Stimulated activated CD4-positive, alpha-beta T cell treated with anti-CD3 and anti-CD28 coated beads, Interleukin-4, amount 100 ng/mL, for 4 hours (primary cell): ENCODE measurements at places on chromosomes 11 and 22.
A peak's percentile ranks its signal among the peaks of the same experiment; 100 is the strongest.

DNA sequence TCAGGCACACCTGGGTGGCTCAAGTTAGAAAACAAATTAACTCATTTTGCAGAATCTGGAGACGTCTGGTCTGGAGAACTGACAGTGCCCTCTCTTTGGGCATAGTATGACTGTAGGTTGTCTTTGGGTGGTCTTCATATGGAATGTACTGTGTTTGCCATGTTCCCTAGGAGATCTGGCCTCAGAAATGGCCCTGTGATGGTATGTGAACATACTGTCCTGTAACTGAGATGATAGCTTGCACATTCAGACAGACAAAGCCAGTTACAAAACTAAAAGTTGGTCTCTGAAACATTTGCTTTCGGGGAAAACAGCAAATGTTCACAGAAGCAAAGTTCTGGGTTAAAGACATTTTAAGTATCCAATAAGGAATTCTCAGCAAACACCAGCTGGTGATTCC is 29.7 kb downstream of the CD44 start:
- no peak for DNase-seq

DNA sequence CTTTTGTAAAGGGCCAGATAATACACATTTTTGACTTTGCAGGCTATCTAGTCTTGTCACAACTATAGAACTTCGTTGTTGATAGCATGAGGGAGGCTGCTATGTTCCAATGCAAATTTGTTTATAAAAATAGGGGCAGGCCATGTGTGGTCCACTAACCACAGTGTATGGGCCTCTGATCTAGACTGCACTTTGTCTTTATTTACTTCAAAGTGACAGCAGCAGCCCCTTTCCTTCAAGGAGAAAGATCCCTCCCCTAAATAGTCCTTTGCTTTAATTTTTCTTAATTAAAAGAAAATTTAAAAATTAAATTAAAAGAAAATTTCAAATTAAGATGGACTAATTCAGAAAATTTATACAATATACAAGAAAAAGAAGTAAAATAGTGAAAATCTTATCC is 49.5 kb upstream of the OR9Q1 start:
- no peak for DNase-seq

GRCh38 chr11:93075782-93076181 is 106.3 kb downstream of the MTNR1B start:
- DNase-seq: no peak

- no peak for DNase-seq
These were observed 13.4 kb downstream of the OR51B4 start for GRCh38 chr11:5288108-5288905.

- peak; percentile 15 for DNase-seq
These were observed 15.7 kb upstream of the CCDC179 start for GRCh38 chr11:22875869-22876473.

DNA sequence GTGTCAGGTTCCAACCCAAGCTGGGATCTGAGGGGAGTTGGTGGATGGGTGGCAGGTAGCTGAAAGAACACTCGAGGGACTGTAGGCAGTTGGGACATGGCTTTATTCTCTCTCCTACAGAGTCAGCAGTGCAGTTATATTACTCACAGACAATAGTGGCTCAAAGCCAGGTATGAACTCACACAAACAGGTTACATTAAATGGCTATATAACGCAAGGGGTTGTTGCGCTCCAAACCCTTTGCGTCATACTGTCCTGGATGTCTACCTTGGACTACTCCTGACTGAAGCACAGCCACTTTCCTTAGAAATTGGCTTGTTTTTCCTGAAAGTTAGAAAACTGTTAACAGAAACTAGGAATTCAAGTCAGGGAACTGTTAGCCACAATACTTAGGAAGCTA is 66.4 kb upstream of the OR4B1 start:
- DNase-seq: no peak

DNA sequence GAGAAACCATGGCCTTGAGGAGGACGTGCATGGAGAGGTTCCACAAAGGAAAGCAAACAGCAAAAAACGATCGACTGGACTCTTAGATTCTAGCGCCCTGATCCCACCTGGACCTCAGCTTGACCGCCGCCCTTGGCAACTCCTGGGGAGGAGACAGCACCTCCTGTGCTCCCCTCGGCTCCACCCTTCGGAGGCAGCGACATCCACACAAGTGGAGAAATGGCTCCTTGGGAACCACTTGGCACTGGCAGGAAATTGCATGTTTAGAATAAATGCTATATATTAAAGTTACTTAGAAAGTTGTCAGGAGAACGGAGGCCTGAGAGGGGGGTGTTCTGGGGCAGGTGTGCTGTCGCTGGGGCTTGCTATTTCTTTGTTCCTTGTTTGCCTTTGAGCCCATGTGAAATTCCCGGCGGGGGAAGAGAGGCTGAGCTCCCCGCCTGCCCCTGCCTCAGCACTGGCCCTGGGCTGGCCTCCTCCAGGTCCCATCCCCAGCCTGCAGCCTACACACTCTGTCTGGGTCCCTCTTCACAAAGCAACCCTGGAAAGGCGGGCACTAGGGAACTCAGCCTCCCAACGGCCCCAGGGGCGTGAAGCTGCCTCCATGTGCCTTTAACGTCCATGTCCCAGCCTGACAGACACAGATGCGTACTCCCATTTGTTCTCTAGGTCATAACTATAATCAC is 395.3 kb downstream of the BRD1 start:
- DNase-seq: no peak

GRCh38 chr11:96204366-96204659 is 138.7 kb downstream of the MAML2 start:
- no peak for DNase-seq

DNA sequence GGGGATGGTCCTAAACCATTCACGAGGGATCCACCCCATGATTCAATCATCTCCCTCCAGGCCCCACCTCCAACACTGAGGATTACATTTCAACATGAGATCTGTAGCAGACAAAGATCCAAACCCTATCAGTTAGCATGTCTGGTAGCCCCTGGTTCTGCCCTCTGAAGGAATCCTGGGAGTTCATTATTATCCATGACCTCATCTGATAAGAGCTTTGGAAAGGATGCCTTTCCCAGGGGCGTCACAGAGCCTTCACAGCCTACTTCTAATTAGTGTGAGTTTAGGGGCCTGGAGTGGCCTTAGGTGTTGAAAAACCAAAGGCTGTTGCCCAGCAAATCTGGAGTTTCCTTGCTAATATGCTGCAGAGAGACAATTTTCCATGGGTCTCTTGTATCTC is 8.6 kb upstream of the EIF3M start:
- no peak for DNase-seq

- no peak for DNase-seq
These were observed 35.0 kb upstream of the CRTAM start for GRCh38 chr11:122803306-122803705.

DNA sequence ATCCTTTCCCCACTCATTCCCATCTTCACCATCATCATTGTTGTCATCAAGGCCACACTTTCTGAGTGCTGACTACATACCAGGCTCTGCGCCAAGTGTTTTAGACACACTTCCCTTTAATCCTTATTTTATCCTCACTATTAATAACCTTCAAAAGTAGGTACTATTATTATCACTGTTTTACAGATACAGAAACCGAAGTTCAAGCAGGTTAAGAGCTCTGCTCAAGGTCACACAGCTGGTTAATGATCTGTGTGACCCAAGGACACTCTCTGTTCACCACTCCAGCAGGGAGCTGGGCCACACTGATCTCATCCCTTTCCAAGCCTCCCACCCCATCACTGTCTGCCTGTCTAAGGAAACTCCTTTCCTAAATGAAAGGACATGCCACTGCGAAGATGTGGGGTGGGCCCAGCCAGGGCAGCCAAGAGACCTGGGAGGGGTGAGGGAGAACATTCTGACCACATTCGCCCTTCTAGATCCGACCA is 17.2 kb upstream of the TSKU start:
- no peak for DNase-seq

GRCh38 chr11:115425250-115425649 is 79.0 kb downstream of the CADM1 start:
- DNase-seq: no peak

- no peak for DNase-seq
These were observed 66.1 kb downstream of the ARHGAP42 start for GRCh38 chr11:100753172-100753543.

GRCh38 chr11:69921128-69922014 is 102.2 kb upstream of the FGF3 start:
- no peak for DNase-seq

- no peak for DNase-seq
These were observed 81.9 kb downstream of the BDNF start for GRCh38 chr11:27618281-27618915.

DNA sequence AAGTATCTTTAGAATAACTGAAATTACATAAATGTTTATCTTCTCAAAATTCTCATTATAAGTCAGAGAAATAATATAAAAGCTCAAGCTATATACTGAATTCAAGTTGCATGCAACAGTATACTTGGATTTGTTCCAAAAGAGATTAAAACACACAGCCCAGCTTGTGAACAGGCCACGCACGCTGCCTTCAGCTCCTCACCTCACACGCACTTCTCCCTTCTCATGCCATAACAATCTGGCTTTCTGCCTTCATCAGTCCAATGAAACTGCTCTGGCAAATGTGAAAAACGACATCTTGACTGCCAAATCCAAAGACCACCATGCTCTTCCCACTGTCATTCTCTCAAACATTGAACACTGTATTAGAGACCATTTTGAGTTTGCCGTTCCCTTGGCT is 22.1 kb downstream of the ATP6V1E1 start:
- no peak for DNase-seq

DNA sequence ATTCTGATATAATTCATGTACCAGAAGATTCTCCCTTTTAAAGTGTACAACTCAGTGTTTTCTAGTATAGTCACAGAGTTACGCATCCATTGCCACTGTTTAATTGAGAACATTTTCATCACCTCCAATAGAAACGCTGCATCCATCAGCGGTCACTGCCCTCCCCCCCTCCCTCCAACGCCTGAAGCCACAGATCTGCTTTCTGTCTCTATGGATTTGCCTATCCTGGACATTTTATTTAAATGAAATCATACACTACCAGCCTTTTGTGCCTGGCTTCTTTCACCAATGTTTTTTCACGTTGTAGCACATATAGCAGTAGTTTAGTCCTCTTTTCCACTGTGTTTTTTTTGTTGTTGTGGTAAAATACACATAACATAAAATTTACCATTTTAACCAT is 22.8 kb downstream of the TCP11L1 start:
- no peak for DNase-seq

DNA sequence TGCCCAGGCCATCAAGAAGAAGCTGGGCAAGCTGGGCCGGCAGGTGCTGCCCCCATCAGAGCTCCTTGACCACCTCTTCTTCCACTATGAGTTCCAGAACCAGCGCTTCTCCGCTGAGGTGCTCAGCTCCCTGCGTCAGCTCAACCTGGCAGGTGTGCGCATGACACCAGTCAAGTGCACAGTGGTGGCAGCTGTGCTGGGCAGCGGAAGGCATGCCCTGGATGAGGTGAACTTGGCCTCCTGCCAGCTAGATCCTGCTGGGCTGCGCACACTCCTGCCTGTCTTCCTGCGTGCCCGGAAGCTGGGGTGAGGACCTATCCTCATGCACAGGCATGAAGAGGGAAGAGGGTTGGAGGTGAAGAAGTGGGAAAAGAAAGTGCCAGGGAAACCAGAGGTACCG is 5.3 kb upstream of the NHERF4 start:
- no peak for DNase-seq

DNA sequence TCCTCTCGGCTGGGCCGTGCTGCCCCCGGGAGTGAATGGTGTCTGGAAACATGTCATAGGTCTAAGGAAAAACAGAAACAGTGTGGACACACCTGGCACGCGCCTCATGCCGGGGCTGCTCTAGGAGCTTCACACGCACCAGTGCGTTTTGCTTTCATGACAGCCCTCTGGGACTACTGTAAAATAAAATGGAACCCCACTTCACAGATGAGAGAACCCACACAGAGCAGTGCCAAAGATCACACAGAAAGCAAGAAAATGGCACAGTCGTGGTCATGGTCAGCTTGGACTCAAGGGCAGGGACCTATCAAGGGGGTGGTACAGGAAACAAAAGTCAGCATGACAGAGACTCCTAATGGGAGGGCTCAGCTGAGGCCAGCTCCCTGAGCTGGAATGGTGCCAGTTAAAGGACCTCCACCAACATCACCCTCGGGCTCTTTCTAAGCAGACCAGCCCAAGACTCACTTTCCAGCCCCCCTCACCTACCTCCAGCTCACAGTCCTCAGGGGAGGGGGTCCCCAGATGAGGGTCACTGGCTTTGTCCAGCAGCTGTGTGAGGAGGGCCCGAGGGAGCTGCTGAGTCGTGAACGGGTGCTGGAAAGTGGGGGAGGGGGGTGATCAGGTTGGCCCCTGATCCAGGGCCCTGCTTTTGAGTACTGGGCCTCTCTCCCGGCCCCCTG is 3.3 kb downstream of the MAP4K2 start:
- no peak for DNase-seq

DNA sequence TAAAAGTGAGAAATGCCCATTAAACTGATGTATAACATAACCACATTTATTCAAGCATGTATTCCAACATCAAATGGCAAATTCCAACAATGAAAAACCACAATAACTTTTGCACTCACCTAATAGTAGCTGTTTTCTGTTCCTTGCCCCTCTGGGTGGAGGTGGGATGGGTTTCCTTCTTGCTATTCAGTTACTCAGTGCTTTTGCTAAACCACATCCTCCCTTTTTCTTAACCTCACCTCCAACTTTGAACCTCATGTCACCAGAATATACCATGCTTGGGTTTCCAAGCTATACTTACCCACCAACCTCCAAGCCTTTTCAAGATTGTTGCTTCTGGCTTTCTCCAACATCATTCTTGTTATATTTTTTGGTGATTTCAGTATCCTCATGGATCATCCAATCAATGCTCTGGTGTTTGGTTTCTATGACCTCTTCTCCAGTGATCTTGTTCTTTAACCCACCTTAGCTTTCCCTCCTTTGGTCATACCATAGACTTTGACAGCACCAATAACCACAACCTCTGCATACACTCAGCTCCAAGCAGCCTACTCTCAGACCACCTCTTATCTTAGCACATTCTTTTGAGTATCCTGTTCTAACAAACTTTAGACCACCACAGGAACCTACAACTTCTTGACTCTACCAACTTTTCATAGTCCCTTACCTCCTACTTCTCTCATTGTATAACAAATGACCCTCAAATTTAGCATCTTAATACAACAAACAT is 3.2 kb upstream of the CCDC15 start:
- no peak for DNase-seq

DNA sequence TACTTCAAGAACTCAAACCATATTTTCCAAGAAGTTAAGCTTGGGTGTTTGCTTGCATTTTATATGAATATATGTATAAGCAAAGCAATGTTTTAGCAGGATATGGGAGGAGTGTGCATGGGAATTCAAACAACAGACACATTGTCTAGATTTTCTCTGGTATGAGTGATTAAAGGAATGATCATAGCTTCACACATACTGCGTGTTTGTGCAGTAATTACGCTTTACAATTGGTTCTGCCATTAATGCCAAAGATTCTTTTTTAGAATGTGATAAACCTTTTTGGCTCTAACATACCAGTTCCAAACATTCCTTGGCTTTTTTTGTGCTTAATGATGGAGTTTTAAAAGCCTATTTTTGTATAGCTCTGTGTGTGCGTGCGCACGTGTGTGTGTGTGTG is 54.0 kb downstream of the CCDC34 start:
- DNase-seq: no peak
